ENCODE measurements at places on chromosomes 6 and 20.

GRCh38 chr6:100202417-100203194 is 208.6 kb upstream of the MCHR2 start:
- no peak for DNase-seq

DNA sequence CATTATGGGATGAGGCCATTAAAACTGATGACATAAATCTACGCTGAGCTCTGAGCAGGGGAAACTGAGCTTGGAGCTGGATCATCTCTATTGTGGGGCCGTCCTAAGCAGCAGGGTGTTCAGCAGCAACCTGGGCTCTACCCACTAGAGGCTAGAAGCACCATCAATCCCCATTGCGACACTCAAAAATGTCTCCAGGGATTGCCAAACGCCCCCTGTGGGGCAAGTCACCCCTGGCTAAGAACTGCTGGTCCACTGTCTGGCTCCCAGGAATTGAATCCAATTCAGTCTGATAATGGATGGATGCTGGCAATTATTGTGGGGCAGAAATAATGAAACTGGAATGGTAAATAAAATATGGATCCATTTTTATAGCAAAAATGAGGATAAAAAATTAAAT is 38.2 kb downstream of the PMEPA1 start:
- no peak for DNase-seq

GRCh38 chr6:84065693-84066290 is 32.2 kb downstream of the MRAP2 start:
- DNase-seq: no peak

DNA sequence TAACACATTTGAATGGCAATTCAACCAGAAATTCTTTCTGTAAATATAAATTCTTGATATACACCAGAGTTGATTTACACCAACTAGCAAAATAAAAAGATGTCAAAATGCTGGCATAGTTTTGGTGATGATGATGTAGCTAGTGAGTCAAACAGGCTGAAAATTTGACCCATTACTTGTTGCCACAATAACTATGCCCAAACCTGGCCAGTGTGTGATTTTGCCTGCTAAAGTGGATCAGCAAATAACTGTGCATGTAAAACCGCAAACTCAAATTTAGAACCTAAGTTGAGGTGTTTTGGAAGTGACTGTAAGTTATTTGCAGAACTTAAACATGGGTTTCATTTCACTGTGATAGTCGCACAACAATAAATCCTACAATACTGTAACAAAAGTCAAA is 125.9 kb downstream of the KIF6 start:
- no peak for DNase-seq

GRCh38 chr6:169795196-169795595 is 43.8 kb downstream of the ERMARD start:
- DNase-seq: no peak

Data from activated T-cell treated with anti-CD3 and anti-CD28 coated beads, Interleukin-2, amount 50 U/mL, for 48 hours (primary cell).